ENCODE measurements at places on chromosomes 16 and 17. TPM values are rescaled to one million over a fixed set of nuclear protein-coding genes. Genes with fewer than 3 reads are reported as not detected.
A peak's percentile ranks its signal among the peaks of the same experiment; 100 is the strongest.

DNA sequence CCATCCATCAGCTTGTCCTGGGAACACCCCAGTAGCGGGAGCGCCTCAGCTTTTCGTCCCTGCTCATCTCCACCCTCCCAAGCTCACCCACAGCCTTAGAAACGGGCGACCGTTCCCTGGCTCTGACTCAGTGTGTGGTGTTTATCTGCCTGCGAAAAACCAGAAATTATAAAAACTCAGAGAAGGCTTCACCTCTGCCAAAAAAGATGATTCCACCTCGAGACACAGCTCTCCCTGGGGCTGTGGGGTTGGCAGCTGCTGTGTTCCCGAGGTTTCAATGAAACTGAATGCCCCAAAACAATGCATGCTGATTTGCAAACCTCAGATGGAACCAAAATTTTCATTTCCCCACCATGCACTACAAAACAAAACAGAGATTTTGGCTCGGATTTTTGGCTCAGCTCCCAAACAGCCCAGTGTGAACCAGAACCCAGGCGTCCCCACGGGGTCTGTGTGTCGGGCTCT is 62.4 kb upstream of the MED9 start:
- peaks cover 14% of the 10 kb centered on the region for H3K36me3 ChIP-seq
- DNase-seq, result no peak
- H3K4me1 ChIP-seq, result peaks cover 37% of the 10 kb centered on the region

GRCh38 chr17:47287639-47288038 is 34.0 kb downstream of the ITGB3 start:
- DNase-seq, result no peak
- peaks cover 6% of the 10 kb centered on the region for H3K27me3 ChIP-seq
- H3K4me1 ChIP-seq, result no peaks in the 10 kb centered on the region
- no peaks in the 10 kb centered on the region for H3K36me3 ChIP-seq

DNA sequence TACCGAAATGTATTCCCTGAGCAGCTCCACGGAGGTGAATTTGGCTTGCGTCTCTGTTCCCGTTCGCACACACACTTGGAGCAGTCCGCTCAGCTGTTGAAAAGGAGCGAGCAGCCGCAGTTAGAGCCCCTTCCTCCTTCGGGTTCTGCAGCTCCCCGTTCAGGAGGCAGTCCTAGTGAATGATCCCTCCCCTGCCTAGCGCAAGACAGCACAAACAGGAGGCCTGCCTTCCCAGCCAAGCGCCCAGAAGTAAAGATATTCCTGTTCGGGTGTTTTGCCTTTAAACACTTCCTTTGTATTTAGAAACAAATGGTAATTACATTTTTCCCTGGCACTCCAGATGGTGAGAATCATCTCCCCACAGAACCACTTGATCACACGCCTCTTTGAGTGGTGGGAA is 64.7 kb downstream of the ABCC12 start:
- no peak overlapping the region for H3K4me3 ChIP-seq
- no peaks in the 10 kb centered on the region for H3K4me1 ChIP-seq
- H3K36me3 ChIP-seq, result no peaks in the 10 kb centered on the region
- no peak for DNase-seq

DNA sequence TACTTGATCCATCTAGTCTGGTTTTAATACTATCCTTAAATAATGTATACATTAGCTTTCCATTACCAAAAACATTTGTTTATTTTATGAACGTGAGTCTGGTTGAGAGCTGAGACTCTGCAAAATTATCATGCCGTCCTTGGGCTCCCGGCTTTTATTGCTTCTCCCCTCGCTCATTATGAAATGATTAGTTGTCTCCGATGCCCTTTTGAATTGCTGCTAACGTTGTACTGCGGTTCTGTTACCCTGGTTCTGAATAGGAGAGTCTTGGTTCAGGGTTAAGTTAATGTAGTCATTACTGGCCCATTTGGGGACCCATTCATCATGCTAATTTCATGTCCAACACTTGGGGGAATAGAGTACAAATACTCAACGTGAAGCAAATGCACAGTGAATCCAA is 12.8 kb downstream of the XYLT1 start:
- H3K36me3 ChIP-seq, result peaks cover 69% of the 10 kb centered on the region
- no peak overlapping the region for H3K4me3 ChIP-seq
- H3K4me1 ChIP-seq, result peaks cover 50% of the 10 kb centered on the region
- H3K27ac ChIP-seq, result no peak overlapping the region
- H3K27me3 ChIP-seq, result no peaks in the 10 kb centered on the region

- H3K4me3 ChIP-seq, result no peak overlapping the region
- H3K4me1 ChIP-seq, result no peaks in the 10 kb centered on the region
- no peaks in the 10 kb centered on the region for H3K27me3 ChIP-seq
- no peak for DNase-seq
- H3K36me3 ChIP-seq, result no peaks in the 10 kb centered on the region
- H3K27ac ChIP-seq, result no peak overlapping the region
These were observed 22.1 kb downstream of the NT5M start for GRCh38 chr17:17325228-17325627.

- DNase-seq, result no peak
- H3K27ac ChIP-seq, result no peak overlapping the region
- H3K4me3 ChIP-seq, result no peak overlapping the region
- no peaks in the 10 kb centered on the region for H3K27me3 ChIP-seq
These were observed 89.0 kb downstream of the XYLT1 start for GRCh38 chr16:17381784-17382183.

GRCh38 chr17:80795090-80795580 is 196.5 kb upstream of the CHMP6 start:
- DNase-seq, result no peak
- H3K4me1 ChIP-seq, result peaks cover 63% of the 10 kb centered on the region
- no peak overlapping the region for H3K4me3 ChIP-seq
- H3K36me3 ChIP-seq, result peaks cover 65% of the 10 kb centered on the region
- H3K27ac ChIP-seq, result peak overlapping the region; percentile 84

DNA sequence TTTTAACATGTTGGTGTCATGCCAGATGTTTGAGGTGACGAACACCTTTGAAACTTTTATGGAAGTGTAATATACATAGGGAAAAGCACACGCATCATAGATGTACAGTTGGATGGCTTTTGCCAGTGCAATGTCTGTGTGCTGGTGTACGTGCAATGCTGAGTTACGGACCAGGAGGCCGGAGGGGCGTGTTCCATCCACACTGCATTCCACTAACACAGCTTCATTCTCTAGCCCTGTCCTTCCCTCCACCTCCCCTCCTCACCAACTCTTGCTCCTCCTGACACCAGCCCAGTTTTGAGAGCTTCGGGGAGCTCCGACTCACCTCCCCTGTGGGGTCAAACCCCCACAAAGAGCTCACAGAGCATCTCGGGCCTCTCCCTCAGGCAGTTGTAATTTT is 358.8 kb downstream of the C16orf95 start:
- no peak for DNase-seq
- no peak overlapping the region for H3K4me3 ChIP-seq
- H3K27ac ChIP-seq, result no peak overlapping the region
- peaks cover 3% of the 10 kb centered on the region for H3K27me3 ChIP-seq

- H3K27me3 ChIP-seq, result no peaks in the 10 kb centered on the region
- no peak for DNase-seq
- H3K4me1 ChIP-seq, result no peaks in the 10 kb centered on the region
- no peak overlapping the region for H3K4me3 ChIP-seq
- no peak overlapping the region for H3K27ac ChIP-seq
- H3K36me3 ChIP-seq, result no peaks in the 10 kb centered on the region
These were observed 270.1 kb downstream of the SOX9 start for GRCh38 chr17:72390675-72391508.

- H3K27me3 ChIP-seq, result no peaks in the 10 kb centered on the region
- H3K27ac ChIP-seq, result peak overlapping the region; percentile 82
- no peak overlapping the region for H3K4me3 ChIP-seq
- H3K4me1 ChIP-seq, result peaks cover 15% of the 10 kb centered on the region
- DNase-seq, result no peak
These were observed 47.8 kb downstream of the SLC7A5 start for GRCh38 chr16:87821376-87822107.

SEPTIN12 gene
- not detected for total RNA-seq

DNA sequence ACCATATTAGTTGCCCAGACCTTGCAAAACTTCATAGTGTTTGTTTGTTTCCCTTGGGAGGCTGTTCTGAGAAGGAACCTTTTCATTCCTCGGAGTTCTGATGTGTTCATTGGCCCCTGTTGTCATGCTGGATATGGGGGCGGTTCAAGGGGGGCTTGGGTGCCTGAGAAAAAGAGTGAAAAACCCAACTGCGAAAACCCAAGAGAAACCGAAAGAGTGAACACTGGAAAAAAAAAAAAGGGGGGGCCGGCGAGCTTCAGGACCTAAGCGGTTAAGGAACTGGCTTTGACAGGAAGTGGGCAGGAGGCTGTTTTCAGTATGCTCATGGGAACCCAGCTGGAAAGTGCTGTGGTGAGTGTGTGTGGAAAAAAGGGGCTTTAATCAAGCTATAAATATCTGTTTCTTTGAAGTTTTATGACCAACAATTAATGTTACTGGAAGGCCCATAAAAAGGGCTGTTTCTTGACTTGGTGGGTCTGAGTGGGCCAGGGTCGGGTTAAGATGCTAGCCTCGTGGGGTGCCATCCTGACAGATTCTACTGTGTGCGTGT is 510.7 kb downstream of the MAF start:
- peak; percentile 76 for DNase-seq
- peaks cover 11% of the 10 kb centered on the region for H3K36me3 ChIP-seq
- peaks cover 9% of the 10 kb centered on the region for H3K27me3 ChIP-seq
- H3K4me1 ChIP-seq, result peaks cover 51% of the 10 kb centered on the region

DNA sequence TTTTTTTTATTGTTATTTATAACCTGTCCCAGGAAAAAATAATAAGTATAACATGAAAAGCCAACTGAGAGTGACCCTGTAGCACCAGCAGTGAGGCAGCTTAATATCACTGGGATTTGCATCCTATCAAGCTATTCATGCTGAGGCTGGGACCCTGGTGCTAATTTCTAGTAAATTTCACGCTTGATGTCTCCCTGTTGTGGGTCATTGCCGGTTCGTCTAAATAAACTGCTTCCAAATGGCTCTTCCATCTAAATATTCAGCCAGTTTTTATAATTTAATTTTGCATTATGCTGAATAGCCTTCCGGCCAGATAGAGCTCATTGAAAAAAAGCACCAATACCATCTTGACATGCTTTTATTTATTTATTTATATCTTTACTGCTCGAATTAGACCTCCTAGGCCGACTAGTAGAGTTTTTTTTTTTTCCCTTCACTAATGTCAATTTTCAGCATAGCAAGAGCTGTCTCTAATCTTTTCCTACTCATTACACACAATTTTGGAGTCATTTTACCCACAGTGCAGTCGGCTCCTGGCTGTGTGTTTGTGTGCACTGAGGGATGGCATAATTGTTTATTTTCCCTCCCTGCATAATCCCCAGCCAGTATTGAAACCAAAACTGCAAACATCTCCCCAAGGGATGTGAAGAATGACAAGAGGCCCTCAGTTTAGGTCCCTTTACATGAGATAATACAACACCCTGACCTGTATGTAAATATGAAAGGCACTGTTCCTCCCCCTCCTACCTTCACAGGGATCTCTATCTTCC is 168.8 kb downstream of the AATF start:
- peaks cover 4% of the 10 kb centered on the region for H3K36me3 ChIP-seq
- DNase-seq, result no peak
- no peaks in the 10 kb centered on the region for H3K27me3 ChIP-seq
- no peak overlapping the region for H3K4me3 ChIP-seq
- no peaks in the 10 kb centered on the region for H3K4me1 ChIP-seq

GRCh38 chr17:2386400-2387085 is 14.3 kb downstream of the MNT start:
- no peak overlapping the region for H3K4me3 ChIP-seq
- H3K4me1 ChIP-seq, result peaks cover 35% of the 10 kb centered on the region
- peaks cover 6% of the 10 kb centered on the region for H3K36me3 ChIP-seq

DNA sequence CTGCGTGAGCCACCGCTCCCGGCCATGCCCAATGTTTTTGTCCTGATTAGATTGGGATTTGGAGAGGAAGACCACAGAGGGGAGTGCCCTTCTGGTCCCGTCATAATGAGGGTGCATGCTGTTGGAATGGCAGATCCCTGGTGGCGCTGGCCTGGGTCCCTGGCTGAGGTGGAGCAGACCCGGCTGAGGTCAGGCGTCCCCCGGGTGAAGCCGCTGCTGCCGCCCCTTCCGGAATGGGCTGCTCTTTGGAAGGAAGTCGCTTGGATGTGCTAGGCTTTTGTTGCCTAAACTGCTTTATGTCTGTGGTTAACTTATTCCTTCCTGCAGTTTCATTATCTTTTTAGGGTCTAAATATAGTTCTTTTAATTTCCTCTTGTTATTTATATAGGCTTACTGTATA is 120.3 kb upstream of the CHMP6 start:
- no peaks in the 10 kb centered on the region for H3K27me3 ChIP-seq
- peak; percentile 51 for DNase-seq
- H3K4me3 ChIP-seq, result peak overlapping the region; percentile 61
- peaks cover 86% of the 10 kb centered on the region for H3K4me1 ChIP-seq
- H3K36me3 ChIP-seq, result peaks cover 48% of the 10 kb centered on the region
- peak overlapping the region; percentile 89 for H3K27ac ChIP-seq

DNA sequence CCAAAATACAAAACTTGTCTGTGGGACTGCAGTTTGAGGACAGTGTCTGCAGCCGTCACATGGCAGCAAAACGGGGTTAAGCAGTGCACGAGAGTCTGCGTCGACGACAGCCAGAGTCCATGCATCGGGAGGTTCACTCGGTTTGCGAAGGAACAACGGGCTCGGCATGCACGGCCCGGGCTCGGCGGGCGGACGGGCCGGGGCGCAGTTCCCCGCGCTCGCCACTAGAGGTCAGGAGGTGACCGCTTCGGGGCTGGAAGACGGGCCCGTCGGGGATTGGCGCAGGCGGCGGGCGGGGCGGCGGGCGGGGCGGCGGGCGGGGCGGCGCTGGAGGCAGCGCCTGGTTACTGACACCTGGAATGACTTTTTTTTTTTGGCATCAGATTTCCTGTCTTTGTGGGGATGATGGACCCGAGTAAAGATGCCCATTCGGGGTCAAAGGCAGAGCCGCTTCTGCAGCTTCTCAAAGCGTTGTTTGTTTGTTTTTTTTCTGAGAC is 6.5 kb downstream of the SCGB1C2 start:
- H3K4me3 ChIP-seq, result no peak overlapping the region
- DNase-seq, result peak; percentile 84
- H3K27me3 ChIP-seq, result peaks cover 5% of the 10 kb centered on the region
- no peak overlapping the region for H3K27ac ChIP-seq
- peaks cover 4% of the 10 kb centered on the region for H3K4me1 ChIP-seq
- H3K36me3 ChIP-seq, result no peaks in the 10 kb centered on the region

CHST6 gene
- total RNA-seq, result not detected
